ENCODE measurements at places on chromosomes 3 and 15.

GRCh38 chr3:149618151-149619123, 39.4 kb downstream of the WWTR1 start:
- DNase-seq, result no peak

- no peak for DNase-seq
These were observed 16.7 kb downstream of the TPRG1 start for GRCh38 chr3:189188466-189188865.

- DNase-seq, result no peak
These were observed 66.9 kb downstream of the PRICKLE2 start for GRCh38 chr3:64158334-64158733.

GRCh38 chr15:75891895-75892294, 11.8 kb upstream of the FBXO22 start:
- DNase-seq, result peak; percentile 55

GRCh38 chr15:82051664-82052063, 5.8 kb upstream of the MEX3B start:
- DNase-seq, result no peak

- no peak for DNase-seq
These were observed 307.1 kb downstream of the RAP2B start for GRCh38 chr3:153469162-153469561.

- DNase-seq, result peak; percentile 25
These were observed 84.7 kb downstream of the ETV5 start for GRCh38 chr3:186024210-186024609.

DNA sequence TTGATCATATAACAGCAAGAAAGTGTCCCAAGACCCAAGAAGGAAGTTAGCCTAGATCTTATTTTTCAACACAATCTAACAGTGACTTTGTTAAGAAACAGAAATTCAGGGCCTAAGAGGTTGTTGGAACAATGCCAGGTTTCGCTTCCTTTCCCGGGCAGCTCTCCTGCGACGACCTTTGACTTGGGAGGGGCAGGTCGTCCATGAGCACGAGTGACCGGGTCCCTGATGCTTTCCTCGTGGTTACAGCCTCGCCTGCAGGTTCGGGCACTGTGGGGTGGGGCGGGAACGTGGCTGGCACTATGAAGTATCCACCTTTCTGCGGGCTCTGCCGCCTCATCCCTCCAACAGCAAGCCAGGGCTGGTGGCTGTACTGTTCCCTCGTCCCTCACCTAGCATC, 90.1 kb upstream of the RGMA start:
- DNase-seq, result no peak

DNA sequence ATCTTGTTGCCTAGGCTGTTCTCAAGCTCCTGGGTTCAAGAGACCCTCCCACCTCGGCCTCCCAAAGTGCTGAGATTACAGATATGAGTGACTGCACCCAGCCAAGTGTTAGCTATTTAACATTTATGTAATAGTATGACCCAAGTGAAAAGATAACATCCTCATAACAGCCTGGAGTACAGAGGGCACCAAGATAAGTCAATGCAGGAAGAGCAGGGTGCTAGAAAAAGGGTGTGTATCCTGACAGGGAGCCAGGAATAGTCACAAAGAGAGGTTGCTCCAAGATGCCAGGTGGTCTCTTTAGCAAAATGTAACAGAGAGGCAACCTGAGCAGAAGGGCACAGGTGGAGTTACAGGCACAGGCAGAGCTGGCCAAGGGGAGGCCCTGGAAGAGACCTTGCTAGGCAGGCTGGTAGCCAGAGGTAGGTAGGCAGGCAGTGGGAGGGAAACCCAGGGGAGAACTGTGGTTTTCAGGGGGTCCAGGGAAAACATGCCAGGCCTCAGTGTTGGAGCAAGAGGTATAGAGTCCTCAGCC, 277.4 kb downstream of the ERC2 start:
- no peak for DNase-seq

GRCh38 chr15:38070778-38071177, 136.3 kb downstream of the TMCO5A start:
- no peak for DNase-seq
